ENCODE measurements at places on chromosomes 1 and 21. TPM values are rescaled to one million over a fixed set of nuclear protein-coding genes. Genes with fewer than 3 reads are reported as not detected.

DNA sequence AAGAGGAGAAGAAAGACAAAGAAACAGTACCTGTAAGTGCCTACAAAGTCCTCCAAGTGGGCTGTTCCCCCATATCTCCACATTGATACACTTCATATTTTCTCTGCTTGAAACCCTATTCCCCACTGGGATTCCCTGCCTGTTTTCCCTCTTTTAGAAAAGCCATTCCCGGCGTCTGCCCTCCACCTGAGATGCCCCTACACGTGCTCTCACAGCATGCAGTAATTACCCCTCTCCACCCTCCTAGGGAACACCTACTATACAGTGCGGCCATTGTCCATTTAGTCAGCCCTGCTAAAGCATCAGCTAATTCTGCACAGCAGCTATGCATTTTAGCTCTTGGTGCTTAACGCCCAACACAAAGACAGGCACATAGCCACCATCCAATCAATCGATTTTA is 135.7 kb upstream of the TIAM1 start:
- DNase-seq, result no peak
- H3K27me3 ChIP-seq, result no peaks in the 10 kb centered on the region
- H3K27ac ChIP-seq, result no peak overlapping the region
- H3K36me3 ChIP-seq, result no peaks in the 10 kb centered on the region

DNA sequence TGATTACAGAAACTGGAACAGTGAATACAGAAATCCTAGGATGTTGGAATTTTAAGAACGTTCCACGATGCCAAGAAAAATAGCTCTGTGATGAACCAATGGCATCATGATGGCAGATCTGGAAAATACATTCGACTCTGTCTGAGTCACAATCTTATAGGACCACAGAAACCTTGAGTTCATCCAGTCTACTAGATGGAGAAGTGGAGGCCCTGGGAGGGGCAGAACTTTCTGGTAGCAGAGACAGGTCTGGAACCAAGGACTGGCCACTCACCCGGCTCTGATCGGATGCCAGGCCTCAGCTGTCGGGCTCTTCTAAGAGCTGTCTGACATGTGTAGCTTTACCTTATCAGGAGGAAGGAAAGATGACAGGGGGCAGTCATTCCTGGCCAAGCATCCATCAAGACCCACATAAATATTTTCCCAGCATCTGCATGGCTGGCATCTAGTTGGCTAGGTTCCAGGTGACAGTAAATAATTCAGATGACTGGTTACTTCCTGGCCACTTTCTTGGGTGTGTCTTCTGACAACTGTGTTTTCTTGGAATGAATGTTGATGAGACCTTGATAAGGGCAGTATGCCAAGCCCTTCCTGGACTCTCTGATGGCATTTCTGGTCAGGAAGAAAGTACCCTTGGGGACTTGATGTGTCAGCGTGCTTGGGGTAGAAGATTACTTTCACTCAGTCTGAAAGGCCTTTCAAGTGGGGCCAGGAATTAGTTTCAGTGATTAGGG is 72.6 kb upstream of the TRABD2B start:
- H3K4me1 ChIP-seq, result no peaks in the 10 kb centered on the region
- no peak for DNase-seq
- H3K4me3 ChIP-seq, result no peak overlapping the region
- no peaks in the 10 kb centered on the region for H3K36me3 ChIP-seq

DNA sequence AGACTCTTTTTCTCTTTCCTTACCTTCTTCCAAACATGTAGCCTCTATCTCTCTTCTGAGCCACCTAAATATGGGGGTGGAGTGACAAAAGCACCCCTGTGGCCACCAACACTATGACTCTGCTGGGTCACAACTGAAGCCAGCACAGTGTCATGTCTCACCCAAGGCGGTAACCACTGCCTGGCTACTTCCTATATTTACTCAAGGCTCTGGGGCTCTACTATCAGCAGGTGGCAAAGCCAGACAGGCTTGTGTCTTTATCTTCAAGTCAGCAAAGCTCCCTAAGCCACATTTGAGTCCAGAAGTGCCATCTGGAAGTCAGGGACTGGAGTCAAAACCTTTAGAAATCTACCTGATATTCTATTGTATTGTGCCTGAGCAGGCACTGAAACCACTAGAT is 1515.2 kb downstream of the PLA2G4A start:
- H3K27me3 ChIP-seq, result no peaks in the 10 kb centered on the region
- no peak for DNase-seq
- no peak overlapping the region for H3K27ac ChIP-seq
- H3K4me3 ChIP-seq, result no peak overlapping the region
- H3K36me3 ChIP-seq, result no peaks in the 10 kb centered on the region
- H3K4me1 ChIP-seq, result no peaks in the 10 kb centered on the region

- H3K27ac ChIP-seq, result no peak overlapping the region
- no peaks in the 10 kb centered on the region for H3K27me3 ChIP-seq
- H3K4me1 ChIP-seq, result no peaks in the 10 kb centered on the region
- H3K36me3 ChIP-seq, result no peaks in the 10 kb centered on the region
Observed at GRCh38 chr21:45769294-45769693, 125.8 kb downstream of the PCBP3 start.

- no peak overlapping the region for H3K4me3 ChIP-seq
- DNase-seq, result no peak
- peaks cover 43% of the 10 kb centered on the region for H3K27me3 ChIP-seq
Observed at GRCh38 chr1:32897082-32898049, 3.8 kb downstream of the TMEM54 start.

DNA sequence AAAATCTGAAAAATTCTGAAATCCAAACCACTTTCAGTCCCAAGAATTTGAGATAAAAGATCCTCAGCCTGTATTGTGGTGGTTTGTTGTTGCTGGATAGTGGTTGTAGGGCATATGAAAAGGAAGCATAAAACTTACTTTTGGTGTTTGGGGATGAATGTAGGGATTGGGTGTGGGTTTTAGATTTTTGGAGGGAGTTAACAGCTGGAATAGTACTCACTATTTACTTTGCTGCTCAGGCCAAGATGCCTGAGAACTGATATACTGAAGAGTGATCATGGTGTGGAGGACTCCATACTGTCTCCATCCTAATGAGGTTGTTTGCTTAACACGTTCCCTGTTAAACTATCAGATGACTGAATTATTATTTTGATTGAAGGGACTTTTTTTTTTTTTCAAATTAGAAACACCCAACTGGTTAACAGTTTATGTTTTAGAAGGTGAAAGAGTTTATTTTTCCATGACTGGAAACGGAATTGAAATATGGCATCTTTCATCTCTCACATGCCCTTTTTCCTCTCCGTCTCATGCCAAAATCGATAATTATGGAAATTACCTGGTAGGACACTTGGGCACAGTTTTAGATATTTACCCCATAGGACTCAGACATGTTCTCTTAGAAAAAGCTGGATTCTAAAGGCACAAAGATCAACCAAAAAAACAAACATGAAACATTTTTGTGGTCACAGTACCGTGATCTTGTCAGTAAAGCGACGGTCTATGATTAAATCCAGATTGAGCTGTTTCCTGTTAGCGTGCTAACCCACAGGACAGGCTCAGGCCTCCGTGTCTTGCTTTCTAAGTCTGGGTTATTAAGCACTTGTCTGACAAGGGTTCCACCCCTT is 37.3 kb downstream of the RGL1 start:
- H3K4me1 ChIP-seq, result no peaks in the 10 kb centered on the region
- no peaks in the 10 kb centered on the region for H3K36me3 ChIP-seq
- no peak overlapping the region for H3K27ac ChIP-seq
- no peak for DNase-seq
- no peak overlapping the region for H3K4me3 ChIP-seq
- no peaks in the 10 kb centered on the region for H3K27me3 ChIP-seq

- peak overlapping the region; percentile 93 for H3K27ac ChIP-seq
- peaks cover 61% of the 10 kb centered on the region for H3K4me1 ChIP-seq
- no peaks in the 10 kb centered on the region for H3K27me3 ChIP-seq
- DNase-seq, result peak; percentile 48
Observed at GRCh38 chr1:19484338-19484797, 971 bp downstream of the CAPZB start.

- H3K4me1 ChIP-seq, result no peaks in the 10 kb centered on the region
- H3K27me3 ChIP-seq, result no peaks in the 10 kb centered on the region
- no peak overlapping the region for H3K27ac ChIP-seq
- no peak for DNase-seq
Observed at GRCh38 chr21:31957631-31958030, 84.8 kb downstream of the HUNK start.

DNA sequence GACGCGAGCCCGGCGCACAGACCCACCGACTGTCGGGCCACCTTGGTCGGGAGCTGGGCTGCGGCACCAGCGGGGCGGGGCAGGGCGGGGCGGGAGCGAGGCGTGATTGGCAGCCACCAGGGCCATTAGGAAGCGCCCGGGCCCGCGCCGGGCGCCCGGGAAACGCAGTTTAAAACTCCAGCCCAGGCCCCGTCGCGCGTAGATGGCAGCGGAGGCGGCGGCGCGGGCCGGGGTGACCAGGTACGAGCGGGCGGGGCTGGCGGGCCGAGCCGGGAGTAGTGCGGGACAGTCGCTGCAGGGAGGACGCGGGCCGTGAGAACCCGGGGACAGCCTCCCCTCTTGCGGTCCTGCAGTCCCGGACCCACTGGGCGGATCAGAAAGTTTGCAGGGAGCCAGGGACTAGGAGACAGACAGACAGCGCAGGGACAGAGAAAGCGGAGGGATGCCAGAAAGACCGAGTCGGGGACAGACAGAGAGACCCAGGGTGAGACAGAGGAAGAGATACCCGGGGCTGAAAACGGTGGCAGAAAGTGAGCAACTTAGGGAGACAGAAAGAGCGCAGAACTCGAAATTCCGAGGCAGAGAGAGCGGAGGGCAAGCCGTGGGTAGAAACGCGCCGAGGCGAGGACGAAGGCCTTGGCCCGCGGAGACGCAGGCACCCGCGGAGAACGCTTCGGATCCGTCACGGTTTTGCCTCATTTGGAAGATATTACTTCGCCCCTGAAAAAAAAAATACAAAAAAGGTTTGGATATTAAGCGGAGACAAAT is at the start of gene DMBX1:
Gene DMBX1 (plus strand): TSS at position 199 of the 768 bp plus-strand sequence. CDS start 17,175 bp downstream, outside the sequence.
- H3K4me1 ChIP-seq, result peaks cover 64% of the 10 kb centered on the region
- no peaks in the 10 kb centered on the region for H3K36me3 ChIP-seq
- no peak within 1 kb of the TSS for H3K27ac ChIP-seq
- H3K4me3 ChIP-seq, result peak within 1 kb of the TSS; percentile 67

GRCh38 chr1:3918966-3919611 is 19.0 kb upstream of the C1orf174 start:
- no peak overlapping the region for H3K4me3 ChIP-seq
- no peaks in the 10 kb centered on the region for H3K27me3 ChIP-seq
- H3K27ac ChIP-seq, result no peak overlapping the region
- H3K4me1 ChIP-seq, result no peaks in the 10 kb centered on the region
- H3K36me3 ChIP-seq, result no peaks in the 10 kb centered on the region

DNA sequence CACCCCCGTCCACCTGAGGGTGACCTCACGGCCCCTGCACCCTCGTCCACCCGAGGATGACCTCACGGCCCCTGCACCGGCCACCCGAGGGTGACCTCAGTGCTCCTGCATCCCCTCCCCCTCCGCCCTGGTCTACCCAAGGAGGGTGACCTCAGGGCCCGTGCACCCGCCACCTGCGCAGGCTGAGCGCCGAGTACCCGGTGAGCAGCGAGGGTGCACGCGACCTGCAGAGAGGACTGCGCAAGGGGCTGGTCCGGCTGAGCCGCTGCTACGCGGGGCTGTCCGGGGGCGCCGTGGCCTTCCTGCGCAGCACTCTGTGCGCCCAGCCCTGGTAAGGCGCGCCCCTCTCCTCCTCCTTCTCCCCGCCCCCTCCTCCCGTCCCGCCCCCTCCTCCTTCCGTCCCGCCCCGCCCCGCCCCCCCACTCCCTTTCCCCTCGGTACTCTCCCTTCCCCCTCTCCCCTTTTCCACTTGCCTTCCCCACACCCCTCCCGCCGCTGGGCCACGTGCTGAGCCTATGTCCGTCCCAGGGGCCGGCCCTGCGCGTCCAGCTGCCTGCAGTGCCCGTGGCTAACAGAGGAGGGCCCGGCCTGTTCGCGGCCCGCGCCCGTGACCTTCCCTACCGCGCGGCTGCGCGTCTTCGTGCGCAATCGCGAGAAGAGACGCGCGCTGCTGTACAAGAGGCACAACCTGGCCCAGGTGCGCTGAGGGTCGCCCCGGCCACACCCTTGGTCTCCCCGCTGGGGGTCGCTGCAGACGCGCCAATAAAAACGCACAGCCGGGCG is 28.4 kb downstream of the TRIM11 start:
- no peaks in the 10 kb centered on the region for H3K36me3 ChIP-seq
- no peak overlapping the region for H3K27ac ChIP-seq
- peaks cover 44% of the 10 kb centered on the region for H3K27me3 ChIP-seq
- peaks cover 6% of the 10 kb centered on the region for H3K4me1 ChIP-seq
- peak overlapping the region; percentile 89 for H3K4me3 ChIP-seq

DNA sequence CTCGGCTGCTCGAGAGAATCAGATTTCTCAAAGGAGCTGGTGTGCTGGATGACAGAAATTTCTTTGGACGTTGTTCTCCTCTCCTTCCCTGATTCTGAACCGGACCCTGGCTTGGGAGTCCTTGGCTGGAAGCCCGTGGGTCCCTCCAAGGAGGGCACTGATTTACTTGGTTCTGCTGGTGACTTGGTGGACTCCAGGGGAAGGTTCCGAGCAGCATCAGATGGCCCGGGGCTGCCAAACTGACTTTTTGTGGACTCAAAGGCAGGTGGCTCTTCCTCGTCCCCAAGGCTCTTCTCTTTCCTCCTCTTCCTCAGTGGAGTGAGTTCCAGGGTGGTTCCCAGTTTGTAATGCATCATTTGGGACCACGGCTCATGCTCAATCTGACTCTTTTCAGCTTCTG is 97.9 kb upstream of the EDN2 start:
- no peaks in the 10 kb centered on the region for H3K27me3 ChIP-seq
- no peaks in the 10 kb centered on the region for H3K36me3 ChIP-seq
- H3K27ac ChIP-seq, result no peak overlapping the region
- DNase-seq, result no peak
- H3K4me3 ChIP-seq, result no peak overlapping the region
- H3K4me1 ChIP-seq, result no peaks in the 10 kb centered on the region

DNA sequence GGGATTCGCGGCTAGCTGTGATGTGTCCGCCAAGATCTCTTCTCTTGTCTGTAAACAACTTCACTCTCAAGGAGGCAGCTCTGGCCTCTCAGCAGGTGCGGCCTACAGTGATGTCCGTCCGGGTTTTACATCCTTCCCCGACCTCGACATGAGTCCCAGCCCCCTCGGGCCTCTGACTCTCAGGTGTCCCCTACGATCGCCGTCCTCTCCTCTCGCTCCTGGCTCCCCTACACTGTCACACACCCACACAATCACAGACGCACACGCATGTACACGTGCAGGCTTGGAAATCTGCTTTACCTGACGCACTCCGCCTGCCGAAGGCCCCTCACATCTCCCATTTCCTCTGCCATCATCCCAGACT is 797 bp upstream of the RSPH1 start:
- no peaks in the 10 kb centered on the region for H3K27me3 ChIP-seq
- peaks cover 7% of the 10 kb centered on the region for H3K4me1 ChIP-seq
- peak overlapping the region; percentile 97 for H3K27ac ChIP-seq
- H3K36me3 ChIP-seq, result no peaks in the 10 kb centered on the region
- peak overlapping the region; percentile 94 for H3K4me3 ChIP-seq
- DNase-seq, result peak; percentile 74

KCNN3 gene
- polyA plus RNA-seq, result 3.0 TPM

HORMAD1 gene
- not detected for polyA plus RNA-seq

LAMB3 gene
- 0.05 TPM for polyA plus RNA-seq

DNAJC6 gene
- polyA plus RNA-seq, result 2.4 TPM

TBX19 gene
- 0.76 TPM for polyA plus RNA-seq

KIF14 gene
- polyA plus RNA-seq, result 10.8 TPM

KRTAP21-2 gene
- not detected for polyA plus RNA-seq

BGLAP gene
- 1.2 TPM for polyA plus RNA-seq
